ENCODE measurements at places on chromosomes 3 and 15.

- DNase-seq: no peak
These were observed 494.8 kb downstream of the FHIT start for GRCh38 chr3:60756241-60757030.

GRCh38 chr15:96011136-96011535 lies 319.4 kb upstream of the NR2F2 start:
- DNase-seq: no peak

DNA sequence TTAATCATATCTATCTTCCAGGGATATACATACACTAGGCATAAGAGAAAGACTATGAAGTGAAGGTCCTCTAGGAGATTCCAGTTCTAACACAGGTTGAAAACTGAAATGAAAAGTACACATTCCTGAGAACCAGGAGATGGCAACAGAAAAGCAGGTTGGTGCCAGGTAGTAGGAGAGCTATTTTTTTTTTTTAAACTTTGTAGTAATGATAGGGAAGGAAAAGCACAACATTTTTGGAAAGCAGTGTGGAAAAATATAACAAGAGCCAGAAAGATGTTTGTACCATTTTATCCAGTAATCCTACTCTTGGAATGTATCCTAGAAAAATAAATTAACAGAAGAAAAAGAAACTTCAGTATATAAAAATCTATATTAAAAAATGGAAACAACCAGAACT lies 189.9 kb downstream of the DTWD1 start:
- no peak for DNase-seq

DNA sequence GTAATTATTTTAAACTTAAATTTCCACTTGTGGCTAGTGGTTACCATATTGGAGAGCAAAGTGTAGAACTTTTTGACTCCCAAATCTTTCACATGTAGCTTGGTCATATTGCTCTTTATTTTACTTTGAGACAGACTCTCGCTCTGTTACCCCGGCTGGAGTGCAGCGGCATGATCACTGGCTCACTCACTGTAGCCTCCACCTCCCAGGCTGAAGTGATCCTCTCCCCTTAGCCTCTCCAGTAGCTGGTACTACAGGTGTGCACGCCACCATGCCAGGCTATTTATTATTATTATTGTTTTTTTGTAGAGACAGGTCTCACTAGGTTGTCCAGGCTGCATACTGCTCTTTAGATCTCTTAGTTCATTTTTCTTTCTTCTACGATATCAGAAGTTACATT lies 3.9 kb downstream of the FNDC3B start:
- DNase-seq: no peak

DNA sequence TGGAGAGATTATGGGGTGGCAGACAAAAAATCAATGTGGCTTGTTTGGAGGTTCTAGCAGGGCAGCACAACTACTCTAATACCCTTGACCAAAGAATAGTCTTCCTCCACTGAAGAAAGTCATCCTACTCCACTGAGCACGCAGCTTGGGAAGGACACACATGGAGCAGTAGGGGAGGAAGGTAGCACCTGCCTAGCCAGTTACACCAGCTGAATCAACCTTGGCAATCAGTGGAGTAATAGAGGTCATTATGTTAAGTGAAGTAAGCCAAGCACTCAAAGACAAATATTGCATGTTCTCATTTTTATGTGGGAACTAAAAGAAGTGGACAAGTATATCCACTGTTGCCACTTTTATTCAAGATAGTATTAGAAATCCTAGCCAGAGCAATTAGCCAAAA lies 555.8 kb upstream of the ALCAM start:
- DNase-seq: no peak

DNA sequence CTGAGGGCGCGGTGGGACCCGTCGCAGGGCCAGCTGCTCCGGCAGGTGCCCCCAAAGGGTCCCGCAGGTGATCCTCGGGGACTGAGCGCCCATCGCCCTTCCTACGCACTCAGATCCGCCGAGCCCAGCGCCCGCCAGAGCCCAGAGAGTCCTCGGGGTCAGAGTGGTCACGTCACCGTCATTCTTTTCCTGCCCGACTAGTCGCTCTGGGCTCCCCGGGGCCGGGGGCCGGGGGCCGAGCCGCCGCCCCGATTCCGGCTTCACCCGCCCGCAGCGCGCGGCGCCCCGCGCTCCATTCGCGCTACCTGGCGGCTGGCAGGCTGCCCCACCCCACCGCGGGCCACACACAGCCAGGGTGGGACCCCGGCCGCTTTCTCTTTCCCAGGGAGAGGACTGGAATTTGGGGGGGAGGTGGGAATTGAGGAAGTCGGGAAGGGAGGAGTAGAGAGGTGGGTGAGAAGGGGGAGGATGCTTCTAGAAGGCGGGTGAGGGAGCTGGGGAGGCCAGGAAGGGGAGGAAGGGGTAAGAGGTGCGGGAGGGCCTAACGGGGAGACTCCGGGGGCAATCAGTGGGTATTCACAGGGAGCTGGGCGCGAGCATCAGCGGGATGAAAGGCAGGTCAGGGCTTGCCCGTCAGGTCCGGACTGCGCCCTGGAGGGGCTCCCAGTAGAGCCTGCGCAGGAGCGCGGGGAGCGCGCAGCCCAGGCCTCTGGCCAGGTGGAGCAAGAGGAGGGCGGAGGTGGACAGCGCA lies 36.1 kb upstream of the EPHB3 start:
- DNase-seq: no peak

DNA sequence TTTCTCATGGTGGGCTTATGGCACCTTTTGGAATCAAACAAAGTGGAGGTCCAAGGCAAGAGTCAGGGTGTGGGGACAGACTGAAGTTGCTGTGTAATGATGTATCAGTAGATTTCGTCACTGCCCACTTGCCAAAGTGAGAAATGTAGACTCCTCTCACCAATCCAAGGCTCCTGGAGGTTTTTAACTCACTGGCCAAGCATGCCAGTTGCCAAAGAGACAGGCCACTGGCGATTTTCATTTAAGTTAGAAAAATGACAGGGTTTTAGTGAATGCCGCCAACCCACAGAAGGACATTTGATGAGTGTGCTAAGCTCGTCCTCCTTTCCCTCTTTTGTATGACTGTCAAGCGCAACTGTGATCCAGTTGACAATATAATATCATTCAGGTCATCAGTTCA lies 209.2 kb downstream of the FEZF2 start:
- no peak for DNase-seq

GRCh38 chr3:61848885-61849284 lies 287.5 kb downstream of the PTPRG start:
- no peak for DNase-seq

DNA sequence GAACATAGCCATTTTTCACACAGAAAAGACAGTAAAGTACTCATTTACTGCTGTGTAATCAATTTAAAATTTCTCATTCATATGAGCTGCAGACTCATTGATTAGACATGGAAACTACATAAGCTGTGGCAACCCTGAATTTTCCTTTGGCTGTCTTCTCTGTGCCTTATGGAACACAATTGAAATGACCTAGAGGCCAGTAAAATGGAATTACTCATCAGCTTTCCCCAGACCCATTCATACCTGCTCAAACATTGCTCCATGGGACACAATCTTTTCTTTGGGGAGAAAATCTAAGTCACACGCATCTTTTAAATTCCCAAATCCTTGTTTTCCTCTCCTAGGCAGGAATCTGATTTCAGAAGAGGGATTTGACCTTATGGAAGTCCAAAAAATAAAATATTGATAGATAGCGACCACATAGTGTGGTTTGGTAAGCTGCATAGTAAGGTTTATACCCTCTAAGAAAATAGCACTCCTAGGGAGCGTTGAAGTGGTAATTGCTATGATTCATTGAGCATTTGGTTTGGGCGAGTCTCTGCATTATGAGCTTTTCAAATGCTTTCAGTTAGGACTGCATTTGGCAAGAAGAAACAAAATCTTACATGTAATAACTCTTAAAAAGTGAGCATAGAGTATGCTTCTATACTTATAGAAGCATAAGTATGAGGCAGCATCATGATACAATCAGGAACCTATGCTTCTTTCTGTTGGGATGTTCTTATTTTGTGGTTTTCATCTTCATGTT lies 243.4 kb upstream of the GADL1 start:
- DNase-seq: no peak

DNA sequence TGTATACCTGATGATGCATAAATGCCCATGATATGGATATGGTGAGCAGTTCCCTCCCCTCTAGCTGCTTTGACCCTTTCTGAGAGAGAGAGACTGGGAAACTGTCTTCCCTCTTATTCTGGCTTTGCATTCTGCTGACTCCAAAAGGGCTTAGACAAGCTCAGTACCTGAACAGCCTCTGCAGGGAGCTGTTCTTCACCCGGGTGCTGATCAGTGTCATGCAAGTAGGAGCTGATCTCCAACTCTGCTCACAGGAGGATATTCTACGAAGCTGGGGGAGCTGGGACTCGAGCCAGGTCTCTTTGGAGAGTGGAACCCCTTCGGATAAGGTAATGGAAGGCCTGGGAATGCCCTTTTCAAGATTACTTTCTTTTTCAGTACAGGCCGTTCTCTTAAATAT lies 237.1 kb downstream of the RYR3 start:
- DNase-seq: no peak

- no peak for DNase-seq
These were observed 120.2 kb upstream of the IGSF10 start for GRCh38 chr3:151581035-151581434.

DNA sequence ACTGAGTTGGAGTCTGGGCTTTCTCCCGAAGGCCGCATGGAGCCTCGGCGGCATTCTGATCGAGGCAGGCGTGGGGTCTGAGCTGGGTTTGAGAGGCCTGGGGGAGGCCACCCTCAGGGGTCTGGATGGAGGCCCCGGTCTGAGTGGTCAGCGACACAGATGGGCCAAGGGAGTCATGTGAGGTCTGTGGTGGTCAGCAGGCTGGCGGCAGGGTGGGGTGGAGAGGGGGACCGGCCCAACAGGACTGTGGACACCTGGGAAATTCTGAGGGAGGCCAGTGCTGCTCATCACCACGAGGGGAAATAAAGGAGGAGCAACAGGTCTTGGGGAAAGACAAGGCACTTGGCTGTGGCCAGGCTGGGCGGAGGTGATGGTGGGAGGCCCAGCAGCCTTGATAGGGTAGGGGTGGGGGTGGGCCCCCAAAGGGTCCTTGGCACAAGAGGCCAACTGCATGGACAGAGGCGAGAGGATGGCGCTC lies 16.2 kb downstream of the CTSH start:
- DNase-seq: no peak

GRCh38 chr3:42511201-42511600 lies 8.8 kb downstream of the VIPR1 start:
- no peak for DNase-seq

DNA sequence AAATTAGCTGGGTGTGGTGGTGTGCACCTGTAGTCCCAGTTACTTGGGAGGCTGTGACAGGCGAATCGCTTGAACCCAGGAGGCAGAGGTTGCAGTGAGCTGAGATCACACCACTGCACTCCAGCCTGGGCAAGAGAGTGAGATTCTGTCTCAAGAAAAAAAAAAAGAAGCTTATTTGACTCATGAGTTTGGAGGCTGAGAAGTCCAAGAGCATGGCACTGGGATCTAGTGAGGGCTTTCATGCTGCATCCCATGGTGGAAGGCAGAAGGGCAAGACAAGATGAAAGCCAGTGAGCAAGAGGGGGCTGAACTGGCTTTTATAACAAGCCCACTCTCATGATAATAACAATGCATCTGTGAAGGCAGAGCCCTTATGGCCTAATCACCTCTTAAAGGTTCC lies 33.4 kb downstream of the SEC62 start:
- DNase-seq: no peak

DNA sequence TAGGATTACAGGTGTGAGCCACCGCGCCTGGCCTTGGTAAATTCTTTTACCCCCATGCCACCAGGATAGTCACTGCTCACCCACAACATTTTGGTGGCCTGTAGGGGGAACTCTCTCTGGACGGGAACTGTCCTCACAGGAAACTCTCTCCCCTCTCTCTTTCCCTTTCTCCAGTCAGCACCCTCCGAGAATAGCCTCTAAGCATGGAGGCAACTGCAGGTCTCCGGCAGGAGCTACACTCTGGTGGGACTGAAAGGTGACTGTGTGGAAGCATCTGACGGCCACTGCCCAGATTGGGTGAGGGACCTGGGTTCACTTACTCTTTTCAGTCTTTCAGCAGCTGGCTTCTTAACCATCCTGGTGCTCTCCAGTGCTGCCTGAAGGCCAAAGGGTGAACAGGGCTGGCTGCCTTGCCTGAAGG lies 21.3 kb downstream of the TRANK1 start:
- DNase-seq: no peak

- no peak for DNase-seq
These were observed 272.4 kb downstream of the FOXP1 start for GRCh38 chr3:71310980-71311660.

DNA sequence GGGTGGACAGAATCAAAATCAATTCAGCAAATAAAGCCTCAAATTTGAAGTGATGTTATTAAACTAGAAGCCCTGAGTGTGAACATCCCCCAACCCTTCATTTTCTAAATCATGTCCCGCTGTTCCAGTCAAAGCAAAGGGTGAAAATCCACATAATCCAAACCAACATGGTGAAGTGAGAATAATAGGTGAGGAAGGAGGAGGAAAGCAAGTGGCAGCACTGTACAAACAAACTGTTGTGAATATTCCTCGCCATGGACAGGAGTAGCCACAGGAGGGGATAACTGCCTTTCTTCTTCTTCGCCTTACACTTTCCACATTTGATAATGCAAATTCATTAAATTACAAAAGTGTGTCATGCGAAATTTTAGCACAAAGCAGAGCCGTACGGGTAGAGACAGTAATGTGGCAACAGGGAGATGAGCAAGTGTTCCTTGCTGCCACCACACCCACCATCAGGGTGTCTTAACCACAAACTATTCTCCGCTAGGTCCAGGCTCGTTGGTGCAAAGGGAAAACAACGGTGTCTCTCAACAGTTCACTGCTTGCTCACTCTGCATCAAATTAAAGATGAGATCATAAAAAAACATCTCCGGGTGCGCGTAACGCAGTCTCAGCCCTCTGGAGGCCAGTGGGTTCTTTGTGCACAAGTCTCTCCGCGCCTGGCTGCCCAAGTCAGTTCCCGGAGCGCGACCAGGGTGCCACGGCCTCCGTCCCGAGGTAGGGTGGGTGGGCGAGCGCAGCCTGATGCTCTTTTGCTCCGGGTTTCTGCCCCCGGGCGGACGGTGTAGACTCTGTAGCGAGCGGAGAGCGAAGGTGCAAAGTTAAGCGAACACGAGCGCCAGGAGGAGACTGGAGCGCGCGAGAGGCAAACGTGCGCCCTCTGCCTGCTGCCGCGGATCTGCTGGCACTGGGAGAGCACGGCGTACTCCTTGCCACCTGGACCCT lies 6.7 kb downstream of the EPHA3 start:
- DNase-seq: no peak

- no peak for DNase-seq
These were observed 13.3 kb downstream of the ITGA11 start for GRCh38 chr15:68418611-68419161.

GRCh38 chr15:44713006-44713966 lies 2.0 kb downstream of the B2M start:
- DNase-seq: no peak

- no peak for DNase-seq
These were observed 550.0 kb downstream of the FGF12 start for GRCh38 chr3:192177383-192177782.
